ENCODE measurements at places on chromosomes 7 and 10.
A peak's percentile ranks its signal among the peaks of the same experiment; 100 is the strongest.

- no peak for DNase-seq
These were observed 141.1 kb upstream of the AGR3 start for GRCh38 chr7:17022920-17023319.

- peak; percentile 9 for DNase-seq
These were observed 433.6 kb downstream of the ACTR3B start for GRCh38 chr7:153193144-153193595.

- DNase-seq = no peak
These were observed 1.6 kb downstream of the AKAP9 start for GRCh38 chr7:91942312-91942711.

- DNase-seq = no peak
These were observed 7.9 kb downstream of the ESYT2 start for GRCh38 chr7:158821171-158822031.

- DNase-seq = peak; percentile 20
These were observed 509.5 kb downstream of the PLXNA4 start for GRCh38 chr7:132066761-132067171.

DNA sequence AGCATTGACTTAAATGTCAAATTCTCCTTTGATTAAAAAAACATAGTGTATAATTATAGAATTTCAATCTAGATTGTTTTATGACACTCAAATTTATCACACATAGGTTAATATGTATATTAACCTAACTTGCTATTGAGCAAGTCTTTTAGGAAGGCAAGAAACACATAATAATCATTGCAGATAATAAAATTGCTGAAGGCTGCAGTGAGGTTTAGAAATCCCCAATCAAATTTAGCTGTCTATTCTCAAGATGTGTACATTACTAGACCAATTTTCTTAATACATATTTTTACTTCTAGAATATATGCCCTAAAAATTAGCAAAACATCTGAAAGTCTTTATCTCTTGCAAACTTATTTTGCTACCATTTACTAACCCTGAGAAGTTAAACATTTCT is 34.9 kb upstream of the SEMA3D start:
- DNase-seq = no peak

- DNase-seq = no peak
These were observed 129.5 kb upstream of the BMPER start for GRCh38 chr7:33775790-33776189.

DNA sequence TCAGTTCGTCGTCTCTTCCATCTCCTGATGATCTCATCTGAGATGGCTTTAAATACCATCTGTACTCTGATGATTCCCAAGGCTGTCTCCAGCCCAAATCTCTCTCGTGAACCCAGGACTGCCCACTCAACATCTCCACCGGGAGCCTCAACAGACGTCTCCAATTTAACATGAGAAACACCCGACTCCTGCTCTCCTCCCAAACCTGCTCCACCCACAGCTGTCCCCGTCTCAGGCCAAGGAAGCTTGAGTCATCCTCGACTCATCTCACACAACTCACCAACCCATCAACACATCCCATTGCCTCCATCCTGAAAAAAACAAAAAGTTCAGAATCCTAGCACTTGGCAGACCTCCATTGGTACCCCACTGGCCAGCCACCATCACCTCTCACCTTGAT is 29.7 kb upstream of the CALN1 start:
- no peak for DNase-seq

DNA sequence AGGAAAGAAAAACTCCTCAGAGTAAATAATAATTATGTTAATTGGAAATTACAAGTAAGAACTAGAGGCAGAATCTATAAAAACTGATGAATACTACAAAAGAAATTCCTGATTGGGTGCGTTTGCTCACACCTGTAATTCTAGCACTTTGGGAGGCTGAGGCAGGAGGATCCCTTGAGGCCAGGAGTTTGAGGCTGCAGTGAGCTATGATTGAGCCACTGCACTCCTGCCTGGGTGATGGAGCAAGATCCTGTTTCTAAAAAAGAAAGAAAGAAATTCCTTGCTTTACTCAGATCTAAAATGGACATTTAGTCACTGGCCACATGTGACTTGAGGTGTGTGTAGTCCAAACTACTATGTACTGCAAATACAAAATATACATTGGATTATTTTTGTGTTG is 42.0 kb downstream of the MCU start:
- no peak for DNase-seq

DNA sequence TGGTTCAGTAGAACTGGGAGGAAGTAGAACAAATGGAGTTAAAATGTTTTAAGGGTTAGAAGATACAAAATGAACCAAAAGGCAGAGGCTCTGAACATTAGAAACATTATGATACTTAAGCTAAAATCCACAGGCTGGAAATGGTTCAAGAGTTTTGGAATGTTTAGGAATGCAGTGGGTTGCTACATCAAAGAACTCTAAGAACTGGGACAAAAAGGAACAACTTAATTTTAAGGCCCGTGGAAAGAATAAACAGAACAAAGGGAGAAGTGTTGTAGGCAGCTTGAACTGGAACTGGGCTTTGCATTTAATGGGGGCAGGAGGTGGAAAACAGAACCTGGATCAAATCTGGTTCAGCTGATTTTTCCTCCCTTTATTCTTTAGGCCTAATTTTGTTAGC is 3.5 kb upstream of the C7orf25 start:
- DNase-seq = no peak

- peak; percentile 28 for DNase-seq
These were observed 4.6 kb downstream of the NKX2-3 start for GRCh38 chr10:99537086-99537988.

GRCh38 chr10:131072651-131073468 is 238.7 kb downstream of the TCERG1L start:
- no peak for DNase-seq

DNA sequence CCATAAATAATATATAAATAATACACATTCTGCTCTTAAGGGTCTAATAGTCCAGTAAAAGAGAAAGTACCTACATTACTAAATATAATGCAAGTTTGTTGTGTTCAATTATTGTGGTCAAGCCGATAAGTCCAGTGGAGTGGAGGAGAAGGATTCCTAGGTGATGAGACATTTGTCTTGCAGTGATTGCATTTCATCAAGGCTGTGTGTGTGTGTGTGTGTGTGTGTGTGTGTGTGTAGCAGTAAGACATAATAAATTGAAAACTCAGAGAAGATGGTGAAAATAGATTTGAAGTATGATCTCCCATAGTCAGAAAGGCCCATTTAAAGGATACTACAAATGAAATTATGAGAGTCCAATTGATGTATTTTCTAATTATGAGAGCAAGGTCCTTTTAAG is 192.5 kb upstream of the SEMA3C start:
- no peak for DNase-seq
